ENCODE measurements at places on chromosomes 13 and 19. TPM values are rescaled to one million over a fixed set of nuclear protein-coding genes. Genes with fewer than 3 reads are reported as not detected.

- DNase-seq: no peak
Observed at GRCh38 chr19:4454747-4455718, 2.6 kb downstream of the UBXN6 start.

DNA sequence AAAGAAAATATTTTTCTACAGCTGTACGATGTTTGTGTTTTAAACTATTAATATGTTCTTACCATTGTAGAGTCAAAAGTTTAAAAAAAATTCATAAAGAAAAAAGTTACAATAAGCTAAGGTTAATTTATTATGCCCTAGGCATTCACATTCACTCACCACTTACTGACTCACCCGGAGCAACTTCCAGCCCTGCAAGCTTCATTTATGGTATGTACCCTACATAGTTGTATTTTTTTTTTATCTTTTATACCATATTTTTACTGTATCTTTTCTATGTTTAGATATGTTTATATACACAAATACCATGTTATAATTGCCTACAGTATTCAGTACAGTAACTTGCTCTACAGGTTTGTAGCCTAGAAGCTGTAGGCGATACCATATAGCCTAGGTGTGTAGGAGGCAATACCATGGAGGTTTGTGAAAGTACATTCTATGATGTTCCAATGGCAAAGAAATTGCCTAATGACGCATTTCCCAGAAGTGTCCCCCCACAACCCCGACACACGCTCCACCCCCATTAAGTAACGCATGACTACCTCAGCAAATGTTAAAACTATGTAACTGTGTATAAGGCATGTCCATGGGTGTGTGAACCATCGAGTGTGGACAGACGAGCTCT is 60.4 kb downstream of the SLITRK6 start:
- no peak for DNase-seq

DNA sequence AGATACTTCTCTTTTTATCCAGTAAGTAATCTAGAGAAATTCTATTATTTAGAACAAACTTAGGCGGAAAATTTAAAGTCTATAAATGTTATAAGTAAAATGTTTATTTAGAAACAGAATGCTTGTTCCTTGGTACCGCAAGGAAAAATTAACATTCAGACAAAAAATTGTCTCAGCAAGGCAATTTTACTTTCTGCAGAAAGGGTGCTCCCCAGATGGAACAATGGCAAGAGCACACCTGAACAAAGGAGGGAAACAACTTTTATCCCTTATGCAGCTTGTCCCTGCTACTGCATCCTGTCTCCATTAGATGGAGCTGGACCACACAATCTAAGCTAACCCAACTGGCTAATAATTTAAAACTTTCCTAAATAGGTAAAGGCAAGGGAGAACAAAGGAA is 6.5 kb upstream of the ZNF708 start:
- no peak for DNase-seq

- no peak for DNase-seq
Observed at GRCh38 chr13:39257642-39258041, 219.4 kb downstream of the NHLRC3 start.

The MYBPC2 gene
- total RNA-seq: 4.9 TPM

The CERS4 gene
- total RNA-seq: 66.5 TPM
